ENCODE measurements at places on chromosomes 7 and 10. TPM values are rescaled to one million over a fixed set of nuclear protein-coding genes. Genes with fewer than 3 reads are reported as not detected.

CALY gene
- not detected for total RNA-seq

GTF2IRD1 gene
- total RNA-seq, result 23.8 TPM

CHST3 gene
- 23.9 TPM for total RNA-seq

TACC2 gene
- total RNA-seq, result 21.1 TPM

PRTFDC1 gene
- total RNA-seq, result 8.7 TPM

DENND2A gene
- 3.0 TPM for total RNA-seq

TAS2R5 gene
- 0.63 TPM for total RNA-seq

POLR2J2 gene
- total RNA-seq, result 5.9 TPM

CDK14 gene
- 9.5 TPM for total RNA-seq

PIP gene
- not detected for total RNA-seq

LIPK gene
- not detected for total RNA-seq

LHFPL3 gene
- not detected for total RNA-seq

VENTX gene
- total RNA-seq, result not detected

HECW1 gene
- not detected for total RNA-seq

LRRD1 gene
- total RNA-seq, result not detected

GPR141 gene
- not detected for total RNA-seq

GCK gene
- total RNA-seq, result 0.58 TPM

PGAM2 gene
- total RNA-seq, result 0.11 TPM

C7orf57 gene
- 0.28 TPM for total RNA-seq

INA gene
- 1.5 TPM for total RNA-seq

EBLN1 gene
- total RNA-seq, result not detected

PRRT4 gene
- total RNA-seq, result 0.28 TPM

PTPN20 gene
- 5.4 TPM for total RNA-seq

CUBN gene
- total RNA-seq, result 0.07 TPM

NME8 gene
- total RNA-seq, result not detected

CCDC172 gene
- not detected for total RNA-seq

GRM3 gene
- not detected for total RNA-seq

MYL10 gene
- total RNA-seq, result not detected

OR9A2 gene
- total RNA-seq, result not detected

HTR5A gene
- total RNA-seq, result not detected

GNAI1 gene
- 48.4 TPM for total RNA-seq

MCM10 gene
- 35.1 TPM for total RNA-seq

SYCE1 gene
- not detected for total RNA-seq

ARMC3 gene
- total RNA-seq, result not detected

NXPH1 gene
- not detected for total RNA-seq

HOXA11 gene
- 0.07 TPM for total RNA-seq

PNLIPRP1 gene
- not detected for total RNA-seq

CUZD1 gene
- total RNA-seq, result 0.92 TPM

PHTF2 gene
- 24.6 TPM for total RNA-seq

DNAJC1 gene
- 20.1 TPM for total RNA-seq

ZNF853 gene
- 0.07 TPM for total RNA-seq

ZNF775 gene
- 4.7 TPM for total RNA-seq

AZGP1 gene
- 0.71 TPM for total RNA-seq

CALCR gene
- total RNA-seq, result not detected

NCF1 gene
- total RNA-seq, result 0.32 TPM

KCP gene
- 0.03 TPM for total RNA-seq

PIK3AP1 gene
- 0.10 TPM for total RNA-seq

HPS1 gene
- 39.0 TPM for total RNA-seq

TET1 gene
- total RNA-seq, result 0.51 TPM

CREB5 gene
- total RNA-seq, result 3.7 TPM

HOXA13 gene
- total RNA-seq, result not detected

Data from foreskin keratinocyte (primary cell).